Activated CD4-positive, alpha-beta T cell treated with anti-CD3 and anti-CD28 coated beads, Interleukin-2, amount 10 ng/mL, durations not matched to agents 7 days and 5 days (primary cell): ENCODE measurements at places on chromosomes 12 and 14.

GRCh38 chr12:9379023-9379742 lies 171.0 kb upstream of the PZP start:
- DNase-seq, result no peak

DNA sequence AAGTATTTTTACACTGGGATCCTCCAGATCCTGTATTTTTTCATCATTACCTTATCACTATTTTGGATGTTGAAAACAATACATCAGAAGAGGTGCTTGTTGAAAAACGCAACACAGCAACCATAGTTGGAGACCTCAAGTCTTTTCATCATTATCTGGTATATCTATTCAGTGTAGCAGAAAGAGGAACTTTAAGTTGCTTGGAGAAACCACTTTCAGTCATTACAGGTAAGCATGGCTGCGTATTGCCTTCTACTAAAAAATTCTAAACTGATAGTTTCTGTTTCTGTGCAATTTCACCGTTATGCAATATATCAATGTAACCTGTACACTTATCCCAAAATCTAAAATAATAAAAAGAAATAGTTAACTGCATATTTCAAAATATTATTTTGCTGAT lies 32.2 kb upstream of the PTPRQ start:
- DNase-seq, result no peak

- DNase-seq, result peak; percentile 42
These were observed 61.6 kb upstream of the DAAM1 start for GRCh38 chr14:59126714-59127436.

DNA sequence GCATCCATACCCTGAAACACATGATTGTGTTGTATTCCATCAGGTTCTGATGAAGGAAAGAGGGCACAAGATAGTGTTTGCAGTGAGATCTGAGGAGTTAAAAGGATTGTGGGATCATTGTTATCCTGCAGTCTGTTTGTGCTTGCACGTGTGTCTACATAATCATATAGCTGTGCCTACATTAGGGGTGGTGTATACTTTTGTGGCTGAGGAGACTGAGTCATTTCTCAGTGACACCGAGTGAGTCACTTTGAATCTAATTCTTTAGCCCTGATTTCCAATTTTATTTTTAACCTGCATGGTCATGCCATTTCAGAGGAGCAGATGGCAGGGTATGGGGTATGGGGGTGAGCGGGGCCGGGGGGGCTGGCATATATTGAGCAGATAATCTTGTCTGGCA lies 133.2 kb downstream of the ANO4 start:
- DNase-seq, result no peak

GRCh38 chr12:65878540-65878939 lies 54.3 kb downstream of the HMGA2 start:
- no peak for DNase-seq

GRCh38 chr14:23070262-23071129 lies 13.2 kb upstream of the CDH24 start:
- no peak for DNase-seq

DNA sequence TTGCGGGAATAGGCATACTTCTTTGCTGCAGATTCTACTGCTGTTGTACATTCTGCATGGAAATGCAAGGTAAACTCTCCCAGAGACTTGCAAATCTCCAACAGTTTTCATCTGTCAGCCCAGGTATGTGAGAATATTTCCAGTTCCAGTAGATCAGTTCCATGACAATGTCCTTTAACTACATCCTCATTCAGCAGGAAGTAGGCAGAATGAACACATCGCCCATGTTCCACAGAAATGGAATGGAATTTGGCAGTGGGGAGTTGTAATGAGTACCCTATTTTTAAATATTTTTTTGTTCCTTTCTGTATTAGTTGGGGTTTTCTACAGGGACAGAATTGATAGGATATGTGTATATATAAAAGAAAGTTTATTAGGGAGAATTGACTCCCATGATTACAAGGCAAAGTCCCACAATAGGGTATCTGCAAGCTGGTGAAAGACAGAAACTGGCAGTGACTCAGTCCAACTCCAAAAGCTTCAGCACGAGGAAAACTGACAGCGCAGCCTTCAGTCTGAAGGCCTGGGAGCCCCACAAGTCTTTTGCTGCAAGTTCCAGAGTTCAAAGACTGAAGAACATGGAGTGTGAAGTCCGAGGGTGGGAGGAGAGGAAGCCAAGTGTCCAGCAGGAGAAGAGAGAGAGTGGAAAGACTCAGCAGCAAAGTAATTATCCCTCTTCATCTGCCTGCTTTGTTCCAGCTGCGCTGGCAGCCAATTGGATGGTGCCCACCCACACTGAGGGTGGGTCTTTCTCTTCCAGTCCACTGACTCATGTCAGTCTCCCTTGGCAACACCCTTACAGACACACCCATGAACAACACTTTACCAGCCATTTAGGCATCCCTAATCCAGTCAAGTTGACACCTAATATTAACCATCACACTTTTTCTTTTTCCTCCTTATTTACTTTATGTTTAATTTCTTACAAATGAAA lies 110.4 kb upstream of the SCAF11 start:
- no peak for DNase-seq

- peak; percentile 28 for DNase-seq
These were observed 12.4 kb downstream of the MGST1 start for GRCh38 chr12:16359512-16360491.

GRCh38 chr12:124851342-124851741 lies 12.3 kb downstream of the SCARB1 start:
- DNase-seq, result no peak

GRCh38 chr14:35277179-35277578 lies 15.0 kb upstream of the PSMA6 start:
- DNase-seq, result no peak

GRCh38 chr12:132111654-132112304 lies 32.3 kb downstream of the DDX51 start:
- no peak for DNase-seq

DNA sequence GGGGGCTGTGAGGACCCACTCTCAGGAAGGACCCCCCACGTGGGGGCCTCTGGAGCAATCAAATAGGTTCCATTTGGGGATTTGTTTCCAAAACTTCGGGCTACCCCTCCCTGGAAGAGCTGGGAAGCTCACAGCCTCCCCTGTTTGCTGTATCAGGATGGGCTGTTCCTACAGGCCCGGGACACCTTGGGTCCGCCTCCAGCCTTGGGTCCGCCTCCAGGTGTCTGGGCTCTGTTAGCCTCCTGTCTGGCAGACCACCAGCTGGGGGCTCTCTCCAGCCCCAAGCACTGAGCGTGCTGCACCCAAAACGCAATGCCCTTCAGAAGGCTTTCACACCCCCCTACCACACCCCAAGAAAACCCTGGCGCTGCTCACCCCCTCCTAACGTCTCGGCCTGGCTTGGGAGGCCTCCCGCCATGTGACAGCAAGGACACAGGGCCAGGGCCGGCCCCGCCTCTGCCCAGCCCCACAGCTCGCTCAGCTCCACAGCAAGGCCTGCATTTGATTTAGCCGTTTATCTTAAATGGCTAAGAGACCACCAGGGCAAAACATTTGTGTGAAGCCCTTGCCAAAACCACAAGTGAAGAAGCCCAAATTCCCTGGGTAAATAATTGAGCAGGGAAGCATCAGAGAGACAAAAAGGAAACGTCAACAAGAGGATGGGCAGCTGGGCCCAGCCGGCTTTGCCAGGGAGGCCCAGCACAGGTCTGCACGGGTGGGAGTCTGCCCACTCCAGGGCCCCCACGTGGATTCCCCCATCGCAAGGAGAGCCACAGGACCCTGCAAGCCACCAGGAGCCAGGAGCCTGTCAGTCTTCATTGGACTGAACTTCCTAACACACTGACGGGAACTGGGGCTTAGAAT lies 39.9 kb downstream of the BCL11B start:
- no peak for DNase-seq

DNA sequence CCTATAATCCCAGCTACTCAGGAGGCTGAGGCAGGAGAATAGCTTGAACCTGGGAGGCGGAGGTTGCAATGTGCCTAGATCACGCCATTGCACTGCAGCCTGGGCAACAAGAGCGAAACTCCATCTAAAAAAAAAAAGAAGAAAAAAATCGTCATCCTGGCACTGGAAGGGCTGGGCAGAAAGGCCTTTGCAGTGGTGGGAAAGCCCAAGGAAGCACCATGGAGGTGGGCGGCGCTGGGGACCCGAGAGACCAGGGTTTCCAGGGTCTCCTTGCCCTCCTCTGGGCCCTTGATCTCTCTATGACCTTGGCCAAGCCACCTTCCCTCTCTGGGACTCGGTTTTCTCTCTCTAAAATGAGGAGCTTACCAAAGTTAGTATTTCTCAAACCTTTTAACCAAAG lies 65.4 kb downstream of the LGMN start:
- DNase-seq, result no peak

DNA sequence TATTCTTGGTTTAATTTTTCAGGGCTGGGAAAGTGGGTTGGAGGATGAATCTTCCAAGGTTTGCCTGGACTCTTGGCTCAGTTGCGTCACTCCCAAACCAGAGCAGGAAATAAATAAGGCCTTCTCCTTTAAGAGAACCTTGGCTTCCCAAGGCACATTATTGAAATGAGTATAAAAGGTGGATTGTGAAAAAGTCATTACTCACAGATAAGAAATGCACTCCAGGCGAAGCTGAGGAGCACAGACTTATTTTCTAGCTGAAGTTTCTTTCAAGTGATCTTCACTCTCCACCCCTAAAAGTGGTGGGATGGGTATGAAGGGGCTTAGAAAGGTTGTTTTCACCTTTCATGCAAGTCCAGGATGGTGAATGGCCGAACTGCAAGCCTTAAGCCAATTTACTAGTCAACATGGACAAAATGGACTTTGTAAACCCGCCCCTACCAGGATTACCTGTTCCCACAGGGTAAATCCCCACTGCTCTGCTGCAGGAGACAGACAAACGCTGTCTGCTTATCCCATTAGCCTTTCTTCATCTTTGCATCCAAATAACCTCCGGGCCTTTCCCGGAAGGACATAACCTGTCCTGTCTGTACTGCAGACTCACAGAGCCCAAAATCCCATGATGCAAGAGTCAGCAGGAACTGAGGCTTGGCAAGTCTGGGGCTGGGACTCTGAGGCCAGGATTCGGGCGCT lies 207.6 kb downstream of the BCL11B start:
- DNase-seq, result no peak

DNA sequence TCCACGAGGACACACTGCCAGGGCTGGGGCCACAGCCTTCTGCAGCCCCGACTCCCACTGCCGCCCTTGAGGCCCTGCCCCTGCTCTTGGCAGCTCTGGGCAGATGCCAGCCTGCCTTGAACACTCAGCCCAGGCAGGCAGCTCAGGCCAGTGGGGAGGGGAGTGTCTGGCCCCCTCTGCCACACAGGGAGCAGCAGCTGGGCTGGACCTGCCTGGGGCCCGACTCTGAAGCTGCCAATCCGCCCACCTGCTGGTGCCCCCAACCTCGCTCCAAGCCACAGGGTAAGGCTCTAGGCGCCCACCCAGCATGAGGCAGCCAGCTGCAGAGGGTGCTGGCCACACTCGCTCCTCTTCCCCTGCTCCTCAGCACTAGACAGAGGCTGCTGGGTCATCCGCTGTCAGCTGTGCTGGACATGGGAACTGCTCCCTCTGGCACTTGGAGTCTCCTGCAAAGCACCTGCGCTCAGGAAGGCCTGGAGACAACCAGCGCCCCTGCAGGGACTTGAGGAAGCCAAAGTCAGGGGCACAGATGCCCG lies 24.6 kb upstream of the NUDT14 start:
- no peak for DNase-seq

- no peak for DNase-seq
These were observed 33.1 kb downstream of the CMKLR1 start for GRCh38 chr12:108305991-108306501.

DNA sequence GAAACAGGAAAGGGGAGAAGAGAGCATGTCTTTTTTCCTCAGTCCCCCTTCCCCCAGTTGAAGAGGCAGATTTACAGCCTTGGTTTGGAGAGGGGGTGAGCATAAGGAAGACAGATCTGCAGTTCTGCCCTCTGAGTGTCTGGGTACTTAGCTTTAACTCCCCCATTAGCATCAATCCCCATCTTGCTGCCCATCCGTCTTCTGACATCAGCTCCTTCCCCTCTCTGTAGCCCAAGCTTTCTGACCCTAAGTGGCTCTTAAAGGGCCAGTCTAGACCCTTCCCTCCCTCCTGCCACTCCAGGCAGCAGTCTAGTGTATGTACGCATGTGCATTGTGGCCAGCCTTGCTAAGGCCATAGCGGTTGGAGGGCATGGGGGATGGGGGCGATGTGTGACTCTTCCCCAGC lies 7.3 kb downstream of the GPR84 start:
- DNase-seq, result no peak

DNA sequence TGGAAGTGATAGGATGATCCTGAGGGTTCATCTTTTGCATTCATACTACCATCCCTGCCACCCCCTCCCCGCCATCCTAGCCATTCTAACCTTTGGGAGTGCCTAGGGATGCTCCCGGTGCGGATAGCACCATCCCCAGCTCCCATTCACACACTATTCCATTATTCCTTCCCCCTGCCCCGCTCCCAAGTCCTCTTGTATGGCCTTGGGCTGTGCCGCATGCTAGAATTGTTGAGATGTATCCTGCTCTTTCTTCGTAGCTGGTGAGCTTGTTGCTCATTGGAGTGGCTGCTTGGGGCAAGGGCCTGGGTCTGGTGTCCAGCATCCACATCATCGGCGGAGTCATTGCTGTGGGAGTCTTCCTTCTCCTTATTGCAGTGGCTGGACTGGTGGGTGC lies 644 bp downstream of the TSPAN31 start:
- no peak for DNase-seq

DNA sequence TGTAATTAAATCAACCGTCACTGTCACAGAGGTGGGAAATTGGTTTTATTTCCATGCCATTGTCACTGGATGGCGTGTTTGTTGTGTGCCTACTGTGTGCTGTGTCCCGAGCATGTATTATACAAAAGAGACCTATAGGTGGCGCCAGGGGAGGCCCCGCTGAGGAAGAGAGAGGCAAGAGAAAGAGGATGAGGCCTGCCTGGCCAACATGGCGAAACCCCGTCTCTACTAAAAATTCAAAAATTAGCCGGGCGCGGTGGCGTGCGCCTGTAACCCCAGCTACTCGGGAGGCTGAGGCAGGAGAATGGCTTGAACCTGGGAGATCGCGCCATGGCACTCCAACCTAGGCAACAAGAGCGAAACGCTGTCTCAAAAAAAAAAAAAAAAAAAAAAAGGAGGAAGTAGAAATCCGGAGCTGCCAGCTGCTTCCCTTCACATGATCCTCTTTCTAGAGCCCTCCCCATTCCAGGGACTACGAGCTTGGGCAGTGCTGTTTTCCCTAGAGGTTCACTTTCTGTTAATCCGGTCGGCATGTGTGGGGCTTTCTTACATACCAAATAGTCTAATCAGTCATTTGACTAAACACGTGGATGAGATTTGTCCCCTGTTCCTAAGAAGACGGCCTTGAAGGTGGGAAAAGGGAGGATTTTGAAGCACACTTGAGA lies 6.4 kb upstream of the CCDC175 start:
- no peak for DNase-seq
